NCI-H2171 treated with DMSO at 0.1 percent for 48 hours (cell line): ENCODE measurements at places on chromosomes 3 and 15.

- peak; percentile 17 for DNase-seq
These were observed 790 bp downstream of the LAMP3 start for GRCh38 chr3:183161552-183162336.

GRCh38 chr3:157149136-157149696 lies 10.7 kb downstream of the CCNL1 start:
- DNase-seq, result no peak

DNA sequence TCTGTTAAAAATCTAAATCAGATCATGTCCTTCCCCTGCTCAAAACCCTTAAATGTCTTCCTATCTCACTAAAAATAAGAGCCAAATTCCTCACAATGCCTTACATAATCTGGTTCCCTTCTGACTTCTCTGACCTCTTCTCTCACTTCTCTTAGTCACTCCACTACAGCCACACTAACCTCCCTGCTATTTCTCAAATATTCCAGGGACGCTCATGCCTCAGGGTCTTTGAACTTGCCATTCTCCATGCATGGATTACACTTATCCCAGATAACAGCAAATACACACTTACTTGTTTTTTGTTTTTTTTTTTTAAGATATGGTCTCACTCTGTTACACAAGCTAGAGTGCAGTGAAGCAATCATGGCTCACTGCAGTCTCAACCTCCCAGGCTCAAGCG lies 8.5 kb downstream of the TP53BP1 start:
- no peak for DNase-seq

- DNase-seq, result no peak
These were observed 287.4 kb upstream of the LYSMD4 start for GRCh38 chr15:100020614-100021013.

DNA sequence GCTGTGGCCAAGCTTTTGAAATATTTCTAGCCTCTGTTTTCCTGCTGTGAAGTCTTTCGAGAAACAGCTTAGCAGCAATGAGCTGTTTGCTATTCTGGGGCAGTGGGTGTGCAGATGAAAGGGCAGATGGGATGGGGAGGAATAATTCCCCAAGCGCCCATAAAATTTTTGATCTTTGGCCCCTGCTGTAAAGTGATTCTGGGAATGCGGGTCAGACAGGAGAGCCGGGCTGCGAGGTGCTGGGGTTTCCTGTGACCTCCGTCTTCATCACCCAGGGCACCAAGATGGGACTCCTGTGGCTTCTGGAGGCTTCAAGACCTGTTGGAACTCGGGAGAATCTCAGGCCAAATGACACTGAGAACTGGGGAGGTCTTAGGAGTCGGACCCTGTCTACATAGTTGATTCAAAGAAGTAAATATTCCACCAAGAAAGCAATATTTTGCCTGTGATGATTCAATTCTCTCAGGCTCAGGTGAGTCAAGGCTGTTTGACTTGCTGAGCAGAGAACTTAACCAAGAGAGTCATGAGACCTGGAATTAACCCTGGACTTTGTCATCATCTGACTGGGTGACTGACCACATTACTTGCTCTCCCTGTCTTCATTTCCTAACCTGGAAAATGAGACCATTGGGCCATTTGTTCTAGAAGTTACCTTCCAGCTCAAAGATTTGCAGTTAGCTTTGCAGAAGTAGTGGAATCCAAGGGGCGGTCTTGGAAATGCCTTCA lies 86.4 kb downstream of the POLR2M start:
- DNase-seq, result no peak

DNA sequence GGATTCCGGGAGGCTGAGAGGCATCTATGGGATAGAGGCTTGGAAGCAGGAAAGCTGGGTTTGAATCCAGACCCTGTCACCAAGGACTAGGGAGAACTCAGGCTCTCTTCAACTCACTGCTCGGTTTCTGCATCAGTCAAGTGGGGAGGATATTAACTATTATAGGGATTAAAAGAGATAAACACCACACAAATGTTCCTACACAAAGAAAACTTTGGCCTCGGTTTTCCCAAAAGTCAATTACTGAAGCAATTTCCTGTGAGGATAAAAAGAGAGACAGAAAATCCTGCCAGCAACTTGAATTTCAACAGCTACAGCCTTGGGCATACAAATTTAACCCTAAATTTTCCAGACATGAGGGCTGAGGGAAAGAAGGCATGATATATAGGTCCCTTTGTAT lies 36.0 kb downstream of the ITGB5 start:
- no peak for DNase-seq

DNA sequence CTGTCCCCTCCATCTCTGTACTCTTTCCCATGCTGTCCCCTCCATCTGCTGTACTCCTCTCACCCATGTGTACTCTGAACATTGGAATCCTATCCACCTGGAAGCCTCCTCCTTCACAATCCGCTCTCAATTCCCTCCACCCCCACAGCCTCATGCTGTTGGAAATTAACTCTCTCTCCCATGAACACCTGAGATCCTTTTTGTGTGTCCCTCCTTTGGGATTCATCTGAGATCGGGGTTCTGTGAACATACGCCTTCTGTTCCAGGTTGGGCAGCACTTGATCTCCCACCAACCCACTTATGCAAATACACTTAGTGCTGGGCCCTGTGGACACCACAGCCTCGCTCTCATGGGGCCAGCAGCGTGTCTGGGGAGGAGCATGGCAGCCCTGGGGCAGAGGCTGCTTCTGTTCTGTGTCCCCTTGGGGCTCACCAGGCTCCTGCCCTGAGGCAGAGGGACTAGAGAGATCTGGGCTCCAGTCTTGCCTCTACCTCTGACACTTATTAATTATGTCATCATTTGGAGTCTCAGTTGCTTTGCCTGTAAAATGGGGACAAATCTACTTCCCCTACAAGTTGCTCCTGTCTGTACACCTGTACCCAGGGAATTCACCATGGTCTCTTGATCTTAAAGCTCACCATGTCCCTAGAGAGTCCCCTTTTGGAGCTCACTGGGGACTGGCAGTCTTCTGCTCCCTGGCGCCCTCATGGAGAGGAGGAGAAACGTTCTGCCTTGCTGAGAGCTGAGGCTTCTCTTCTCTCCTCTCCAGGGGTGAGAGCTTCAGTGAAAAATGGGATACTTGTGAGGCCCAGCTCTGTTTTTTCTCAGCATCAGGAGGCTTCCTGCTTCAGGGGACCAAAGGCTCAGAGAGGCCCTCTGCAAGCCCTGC lies 42.7 kb downstream of the ITGA11 start:
- peak; percentile 85 for DNase-seq

DNA sequence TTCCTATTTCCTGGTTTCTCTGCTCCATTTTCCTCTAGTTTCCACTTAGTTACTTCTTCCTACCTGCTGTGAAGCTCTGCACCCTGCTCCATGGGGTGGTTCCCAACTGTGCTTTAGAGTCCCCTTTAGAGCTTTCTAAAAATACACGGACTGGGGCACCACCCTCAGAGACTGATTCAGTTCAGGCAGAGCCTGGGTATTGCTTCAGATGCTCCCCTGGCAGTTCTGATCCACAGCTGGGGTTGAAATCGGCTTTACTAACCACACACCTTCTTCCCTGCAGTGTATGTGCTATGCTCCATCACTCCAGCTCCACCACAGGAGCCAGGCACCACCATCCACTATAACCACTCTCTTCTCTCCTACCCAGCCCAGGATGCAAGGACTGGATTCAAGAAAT lies 12.6 kb downstream of the ANP32A start:
- no peak for DNase-seq

- DNase-seq, result no peak
These were observed 91.0 kb downstream of the EPHB1 start for GRCh38 chr3:134885877-134886621.

DNA sequence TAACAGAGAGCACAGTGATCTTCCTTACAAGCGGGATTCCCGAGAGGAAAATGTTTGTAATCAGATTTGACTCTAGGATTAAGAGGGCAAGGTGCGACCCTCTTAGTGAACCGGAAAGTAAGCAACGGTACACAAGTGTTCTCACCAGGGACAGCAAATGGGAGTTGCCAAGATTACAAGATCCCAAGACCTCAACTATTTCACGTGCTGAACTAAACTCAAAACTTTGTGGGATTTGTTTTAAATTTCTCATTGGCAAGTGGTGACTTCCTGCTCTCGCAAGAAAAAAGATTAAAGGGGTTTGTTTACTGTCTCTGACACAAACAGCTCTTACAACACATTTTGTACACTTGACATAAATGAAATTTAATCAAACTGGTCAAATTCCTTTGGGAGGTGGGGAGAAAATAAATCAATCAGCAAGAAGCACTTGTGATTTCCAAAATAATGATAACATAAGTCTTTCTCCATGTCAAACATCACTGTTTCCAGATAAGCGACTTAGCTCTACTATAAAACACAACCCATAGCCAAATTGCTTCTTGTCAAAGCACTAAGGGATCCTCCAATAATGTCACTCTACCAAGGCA lies 2.2 kb upstream of the PGPEP1L start:
- no peak for DNase-seq

- peak; percentile 88 for DNase-seq
These were observed 61.0 kb downstream of the KLF13 start for GRCh38 chr15:31387479-31388118.

- DNase-seq, result no peak
These were observed 121.9 kb upstream of the EPHA3 start for GRCh38 chr3:88985491-88985890.

GRCh38 chr15:43095243-43095642 lies 10.6 kb downstream of the UBR1 start:
- no peak for DNase-seq

DNA sequence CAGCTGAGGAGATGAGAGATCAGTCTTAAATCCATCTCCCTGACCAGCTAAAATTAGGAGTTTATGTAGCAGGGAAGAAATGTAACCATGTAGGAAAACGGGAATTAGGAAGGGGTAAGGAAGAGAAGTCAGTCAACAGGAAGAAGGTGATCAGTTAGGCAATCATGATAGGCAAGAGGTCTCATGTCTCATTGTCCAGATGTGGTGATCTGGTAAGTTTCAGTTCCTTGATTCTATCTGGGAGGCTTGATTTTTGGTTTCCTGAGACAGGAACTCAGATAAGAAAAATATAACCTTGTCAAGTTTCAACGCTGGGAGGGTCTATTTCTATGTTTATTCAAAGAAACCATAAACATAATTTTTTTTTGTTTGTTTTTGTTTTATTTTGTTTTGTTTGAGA lies 40.3 kb upstream of the TBC1D5 start:
- no peak for DNase-seq

- no peak for DNase-seq
These were observed 2.2 kb downstream of the HOMER2 start for GRCh38 chr15:82950295-82950694.

DNA sequence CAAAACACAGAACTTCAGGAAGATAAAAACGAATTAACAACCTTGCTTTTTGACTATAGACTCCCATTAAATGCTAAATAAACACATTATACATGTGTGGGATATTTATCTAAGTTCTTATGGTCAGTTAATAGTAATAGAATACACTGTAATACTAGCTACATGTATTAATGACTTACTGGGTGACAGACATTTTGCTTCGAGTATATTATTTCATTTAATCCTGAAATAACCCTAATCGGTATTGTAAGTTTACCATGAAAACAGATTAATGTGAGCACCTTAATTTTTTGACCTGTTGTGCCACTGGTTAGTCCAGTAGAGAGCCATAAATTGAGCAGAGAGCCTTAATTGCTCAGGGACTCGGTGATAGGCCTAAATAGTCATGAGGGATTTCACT lies 151.1 kb downstream of the ROBO2 start:
- no peak for DNase-seq

- DNase-seq, result no peak
These were observed 15.9 kb downstream of the TLNRD1 start for GRCh38 chr15:81016489-81017068.

DNA sequence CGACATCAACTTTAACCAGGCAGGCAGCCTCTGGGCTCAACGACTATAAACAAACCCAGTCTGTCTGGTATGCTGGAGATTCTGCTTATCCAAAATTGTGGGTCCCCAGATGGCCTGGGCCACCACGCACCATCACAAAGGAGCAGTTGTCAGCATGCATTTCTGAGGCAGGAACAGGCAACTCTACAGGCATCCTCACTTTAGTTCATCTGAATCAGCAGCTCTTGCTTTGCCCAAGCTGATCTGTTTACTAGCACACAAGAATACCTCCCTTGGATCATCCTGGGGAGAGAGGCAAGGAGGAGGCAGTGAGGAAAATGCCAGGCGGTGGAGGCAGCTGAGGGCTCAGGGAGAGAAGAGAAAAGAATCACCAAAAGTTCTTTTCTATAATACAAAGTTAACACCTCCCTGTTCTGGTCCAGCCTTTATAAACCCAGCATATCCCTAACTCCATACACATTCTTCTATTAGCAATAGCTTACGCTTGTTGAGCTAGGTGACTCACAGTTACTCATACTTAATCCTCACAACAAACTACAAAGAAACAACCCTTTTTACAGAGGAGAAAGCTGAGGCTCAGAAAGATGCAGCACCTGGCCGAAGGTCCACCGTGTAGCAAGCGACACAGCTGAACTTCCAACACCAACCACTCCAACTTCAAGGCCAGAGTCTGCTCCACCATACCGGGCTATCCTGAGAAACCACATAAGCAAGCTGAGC lies 33.6 kb downstream of the ZDHHC3 start:
- no peak for DNase-seq

GRCh38 chr3:57972531-57973111 lies 35.6 kb upstream of the FLNB start:
- DNase-seq, result no peak

- DNase-seq, result no peak
These were observed 34.1 kb upstream of the FBLN2 start for GRCh38 chr3:13514639-13515435.

- no peak for DNase-seq
These were observed 44.2 kb downstream of the CMTM8 start for GRCh38 chr3:32282578-32283154.

GRCh38 chr3:160047876-160048275 lies 59.2 kb downstream of the IL12A start:
- DNase-seq, result no peak

GRCh38 chr3:151144760-151145159 lies 58.3 kb downstream of the GPR171 start:
- no peak for DNase-seq

DNA sequence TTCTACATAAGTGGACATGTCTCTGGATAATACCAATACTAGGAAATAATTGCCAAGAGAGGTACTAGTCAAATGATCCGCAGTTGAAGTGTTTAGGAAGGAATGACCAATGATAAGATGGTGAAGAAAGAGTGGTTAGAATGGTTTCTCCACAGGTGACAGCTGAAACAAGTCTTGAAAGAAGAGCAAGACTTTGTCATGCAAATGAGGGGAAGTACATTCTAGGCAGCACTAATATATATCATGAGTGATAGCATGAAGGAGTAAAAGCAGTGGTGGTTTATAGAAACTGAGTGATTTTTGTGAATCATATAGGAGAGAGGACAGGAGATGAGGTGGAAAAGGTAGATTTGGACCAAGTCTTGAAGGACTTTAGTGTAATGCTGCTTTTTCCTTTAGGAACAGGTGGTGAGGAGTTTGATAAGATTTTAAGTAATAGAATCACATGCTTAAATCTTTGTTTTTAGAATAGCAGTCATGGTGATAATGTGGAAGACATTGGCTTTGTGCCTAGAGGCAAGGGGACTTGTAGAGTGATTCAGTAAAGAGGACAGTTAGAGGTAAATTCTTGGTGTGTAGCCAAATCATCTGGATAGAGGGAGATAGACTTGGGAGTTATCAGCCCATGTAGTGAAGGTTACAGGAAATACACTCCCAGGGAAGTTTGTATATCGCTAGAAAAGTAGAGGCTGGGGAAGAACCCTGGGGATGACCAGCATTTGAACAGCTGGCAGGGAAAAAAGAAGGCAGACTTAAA lies 31.9 kb downstream of the SLMAP start:
- DNase-seq, result no peak

- no peak for DNase-seq
These were observed 1.9 kb downstream of the CAPN7 start for GRCh38 chr3:15207836-15208504.
